ENCODE measurements at places on chromosomes 2 and 18.

GRCh38 chr2:43013821-43014345, 212.5 kb downstream of the ZFP36L2 start:
- DNase-seq, result no peak

- no peak for DNase-seq
Measured at GRCh38 chr18:58609536-58609993, 19.3 kb downstream of the ALPK2 start.

DNA sequence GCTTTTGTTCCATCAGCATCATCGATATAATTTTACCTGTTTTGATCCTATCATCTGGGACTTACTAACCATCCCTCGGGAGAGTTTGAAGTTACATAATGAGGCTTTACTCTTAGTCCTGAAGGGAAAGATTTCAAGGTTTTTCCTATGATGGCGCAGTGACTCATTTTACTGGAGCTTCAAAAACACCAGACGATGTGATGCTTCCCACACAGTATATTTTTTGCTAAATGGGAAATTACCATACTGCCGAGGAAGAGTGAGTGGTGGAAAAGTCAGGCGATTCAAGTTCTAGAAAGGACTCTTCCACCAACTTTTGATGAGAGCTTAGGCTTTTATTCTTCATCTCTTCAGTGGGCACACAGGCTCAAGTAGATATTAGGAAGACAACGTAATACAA, 44.6 kb upstream of the GCG start:
- DNase-seq, result no peak

- no peak for DNase-seq
Measured at GRCh38 chr2:233964581-233964980, 47.4 kb downstream of the TRPM8 start.

DNA sequence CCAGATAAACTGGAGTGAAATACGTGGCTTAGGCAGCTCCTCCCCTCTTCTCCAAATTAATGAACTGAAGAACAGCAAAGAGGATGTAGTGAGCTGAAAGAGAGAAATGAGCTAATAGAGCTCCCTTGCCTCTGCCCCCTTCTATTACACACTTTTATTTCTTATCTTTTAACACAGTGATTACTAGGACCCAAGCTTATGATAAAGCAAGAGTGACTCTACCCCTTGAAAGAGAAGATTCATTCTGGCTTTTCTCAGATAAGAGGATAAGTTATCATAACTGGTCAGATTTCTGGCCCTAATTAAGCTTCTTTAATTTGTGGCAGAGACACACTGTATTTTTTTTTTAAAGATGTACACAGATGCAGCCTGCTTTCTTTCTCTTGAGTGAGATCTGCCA, 102.2 kb downstream of the MSTN start:
- DNase-seq, result no peak

DNA sequence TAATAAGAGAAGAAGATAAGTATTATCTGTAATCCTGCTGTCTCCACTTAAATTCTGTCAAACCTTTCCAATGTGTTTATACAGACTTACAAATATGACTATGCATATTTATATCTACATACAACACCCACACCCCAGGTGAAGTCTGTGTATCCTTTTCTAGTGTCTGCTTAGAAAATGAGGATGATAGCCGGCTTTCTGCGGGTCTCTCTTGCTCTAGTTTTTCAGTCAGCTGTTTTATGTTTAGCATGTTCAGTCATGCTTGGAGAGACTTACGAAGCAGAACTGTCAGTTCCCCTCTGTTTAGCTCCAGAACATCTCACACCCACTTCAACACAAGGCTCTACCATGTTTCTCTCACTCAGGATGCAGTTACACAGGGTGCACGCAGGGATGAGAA, 137.3 kb upstream of the NFATC1 start:
- DNase-seq, result no peak

DNA sequence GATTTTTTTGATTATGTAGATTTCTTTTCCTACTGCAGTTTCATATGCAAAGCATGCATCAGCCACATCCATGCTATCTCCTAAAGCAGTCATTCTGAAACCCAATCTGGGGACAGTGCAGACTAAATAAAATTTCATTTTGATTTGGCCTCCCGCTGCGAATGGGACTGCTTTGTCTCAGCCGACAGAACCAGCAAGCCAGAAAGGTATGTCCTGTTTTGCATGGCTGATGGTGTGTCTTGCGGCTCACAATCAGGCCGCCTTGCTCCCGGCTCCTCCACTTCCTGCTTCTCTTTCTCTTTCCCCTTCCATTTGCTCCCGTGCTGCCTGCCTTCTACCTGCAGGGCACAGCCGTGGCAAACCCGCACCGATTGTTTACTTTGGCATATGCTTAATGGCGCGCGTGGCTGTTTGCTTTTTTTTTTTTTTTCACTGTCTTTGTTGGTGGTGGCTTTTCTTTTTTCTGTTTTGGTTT, 419.6 kb upstream of the POU3F3 start:
- DNase-seq, result no peak

DNA sequence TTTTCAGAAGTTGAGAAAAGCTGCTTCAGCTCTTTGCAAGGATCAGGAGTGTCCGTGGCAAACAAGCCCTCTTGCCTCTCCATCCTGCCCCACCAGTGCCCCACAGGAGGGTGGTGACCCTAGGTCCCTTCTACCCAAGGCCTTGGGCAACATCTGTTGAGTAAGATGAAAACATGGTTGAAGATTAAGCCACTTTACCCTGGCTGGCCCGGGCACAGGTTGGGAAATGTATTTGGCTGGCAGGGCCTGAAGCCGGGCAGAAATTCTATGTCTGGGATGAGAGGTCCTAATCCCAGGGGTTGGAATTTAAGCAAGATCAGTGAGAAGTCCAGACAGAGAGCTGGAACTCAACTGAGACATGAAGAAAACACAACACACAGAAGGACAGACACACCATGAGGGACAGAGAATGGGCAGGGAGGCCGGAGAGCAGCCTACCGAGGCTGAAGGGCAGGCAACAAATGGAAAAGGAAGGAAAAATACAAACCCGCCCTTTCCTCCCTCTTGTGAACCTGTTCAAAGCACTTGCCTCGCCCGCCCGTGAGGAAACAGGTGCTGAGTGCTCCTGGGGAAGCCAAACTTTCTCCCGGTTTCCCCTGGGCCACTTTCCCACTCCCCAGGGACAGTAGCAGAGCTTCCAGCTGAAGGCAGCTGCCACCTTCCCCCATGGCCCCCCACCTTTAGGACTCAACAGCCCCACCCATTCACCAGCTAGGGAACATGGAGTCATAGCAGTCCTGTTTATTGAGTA, 86.1 kb downstream of the TNS1 start:
- DNase-seq, result no peak

- DNase-seq, result no peak
Measured at GRCh38 chr2:198762441-198762840, 695.3 kb downstream of the SATB2 start.

DNA sequence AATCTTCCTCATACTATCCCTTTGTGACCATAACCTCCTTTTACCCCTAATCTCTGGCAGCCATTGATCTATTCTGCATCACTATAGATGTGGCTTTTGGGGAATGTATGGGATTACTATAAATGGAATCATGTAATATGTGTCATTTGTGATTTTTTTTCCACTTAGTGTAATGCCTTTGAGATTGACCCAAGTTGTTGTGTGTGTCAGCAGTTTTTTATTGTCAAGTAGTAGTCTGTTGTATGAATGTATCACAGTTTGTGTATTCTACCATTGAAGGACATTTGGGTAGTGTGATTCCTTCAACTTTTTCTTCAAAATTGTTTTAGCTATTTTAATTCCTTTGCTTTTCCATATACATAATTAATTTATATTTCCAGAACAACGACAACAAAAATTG, 18.6 kb downstream of the VRK2 start:
- DNase-seq, result no peak

DNA sequence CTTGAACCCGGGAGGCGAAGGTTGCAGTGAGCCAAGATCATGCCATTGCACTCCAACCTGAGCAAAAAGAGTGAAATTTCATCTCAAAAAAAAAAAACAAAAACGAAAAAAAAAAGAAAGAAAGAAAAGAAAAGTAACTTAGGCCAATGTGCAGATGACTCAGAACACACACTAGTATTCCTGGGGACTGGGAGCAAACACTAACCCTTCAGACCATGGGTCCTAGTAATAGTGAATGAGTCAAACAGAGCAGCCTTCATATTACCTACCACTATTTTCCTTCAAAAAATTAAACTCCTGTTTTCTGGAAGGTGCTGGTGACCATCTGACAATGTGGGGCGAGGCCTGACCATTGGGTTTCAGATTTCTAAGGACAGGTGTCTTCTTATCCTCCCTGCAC, 253.4 kb downstream of the PIEZO2 start:
- DNase-seq, result no peak

DNA sequence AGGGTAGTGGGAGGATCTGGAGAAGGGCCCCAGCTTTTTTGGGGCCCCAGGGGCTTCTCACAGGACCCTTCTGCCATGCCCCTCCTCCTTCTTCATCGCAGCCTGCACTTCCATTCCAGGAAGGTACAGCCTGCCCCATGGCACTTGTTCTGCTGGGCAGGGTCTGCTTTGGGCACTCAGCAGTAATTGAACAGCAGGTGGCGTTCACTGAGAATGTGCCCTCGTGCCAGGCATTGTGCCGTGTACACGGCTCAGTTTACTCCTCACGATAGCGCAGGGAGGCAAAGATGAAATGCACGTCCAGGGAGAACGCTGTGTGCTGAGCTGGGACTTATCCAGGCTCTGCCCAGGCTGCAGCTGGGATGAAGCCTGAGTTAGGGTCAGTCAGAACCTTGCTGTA, 54.8 kb upstream of the ASB18 start:
- DNase-seq, result no peak

DNA sequence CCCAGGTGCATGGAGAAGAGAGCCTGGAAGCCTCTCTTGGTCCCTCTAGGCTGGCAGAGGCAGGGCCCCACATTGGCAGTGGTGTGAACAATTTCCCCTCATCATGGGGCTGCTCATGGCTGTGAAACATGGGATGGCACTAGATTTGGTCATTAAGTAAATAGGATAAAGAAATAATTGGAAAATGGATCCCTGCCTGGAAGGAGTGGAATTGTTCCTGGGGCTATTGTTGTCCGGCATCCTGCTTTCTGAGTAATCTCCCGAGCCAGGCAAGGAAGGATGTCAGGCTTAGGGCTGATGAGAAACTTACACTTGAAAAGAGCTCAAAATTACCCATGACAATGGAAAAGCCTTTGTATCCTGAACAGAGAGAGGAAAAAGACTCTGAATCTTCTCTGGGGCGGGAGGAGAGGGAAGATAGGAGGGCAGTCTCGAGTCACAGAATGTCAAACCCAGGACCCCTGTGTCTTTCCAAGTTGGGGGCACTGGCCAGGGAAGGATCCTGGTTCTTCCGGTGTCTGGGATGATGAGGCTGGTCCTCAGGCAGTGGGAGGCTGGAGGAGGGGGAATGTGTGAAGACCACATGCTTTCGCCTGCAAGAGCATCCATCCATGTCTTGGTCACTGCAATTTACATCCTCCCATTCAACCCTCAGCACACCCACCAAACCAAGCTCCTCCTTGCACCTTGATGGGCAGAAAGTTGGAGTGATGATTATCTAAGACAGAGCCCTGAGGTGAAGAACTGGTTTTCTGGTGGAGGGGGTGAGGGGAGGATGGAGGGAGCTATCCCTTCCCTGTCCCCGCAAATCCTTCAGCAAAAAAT, 27.1 kb upstream of the STEAP3 start:
- DNase-seq, result no peak

- no peak for DNase-seq
Measured at GRCh38 chr2:88669482-88670214, 21.8 kb upstream of the RPIA start.

GRCh38 chr2:69151931-69152330, 139.0 kb downstream of the ANTXR1 start:
- no peak for DNase-seq

GRCh38 chr2:187580462-187581124, 26.4 kb upstream of the TFPI start:
- DNase-seq, result no peak

DNA sequence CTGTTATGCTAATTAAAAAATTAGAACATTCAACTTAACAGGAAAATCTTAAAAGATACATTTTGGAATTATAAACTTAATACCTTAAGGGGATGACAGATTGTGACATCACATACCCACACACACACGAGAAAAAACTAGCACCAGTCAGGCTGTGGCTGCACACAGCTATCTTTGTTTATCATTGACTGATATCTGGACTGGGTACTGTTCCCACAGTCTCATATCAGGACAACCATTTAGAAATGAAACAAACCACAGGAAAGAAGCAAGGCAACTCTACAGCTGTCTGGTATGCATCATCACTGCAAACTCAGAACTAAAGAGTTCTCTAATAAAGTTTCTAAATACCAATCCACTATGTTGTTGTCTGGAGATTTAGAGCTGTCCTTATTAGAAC, 210.9 kb upstream of the SMAD7 start:
- DNase-seq, result no peak

GRCh38 chr2:109256921-109257320, 127.9 kb downstream of the SH3RF3 start:
- no peak for DNase-seq

GRCh38 chr2:39138837-39139211, 18.0 kb upstream of the SOS1 start:
- no peak for DNase-seq

GRCh38 chr18:49020129-49020528, 69.4 kb upstream of the SMAD7 start:
- DNase-seq, result no peak

- DNase-seq, result no peak
Measured at GRCh38 chr18:35624146-35624545, 42.6 kb downstream of the GALNT1 start.

- DNase-seq, result no peak
Measured at GRCh38 chr2:178859730-178860129, 52.5 kb upstream of the TTN start.

DNA sequence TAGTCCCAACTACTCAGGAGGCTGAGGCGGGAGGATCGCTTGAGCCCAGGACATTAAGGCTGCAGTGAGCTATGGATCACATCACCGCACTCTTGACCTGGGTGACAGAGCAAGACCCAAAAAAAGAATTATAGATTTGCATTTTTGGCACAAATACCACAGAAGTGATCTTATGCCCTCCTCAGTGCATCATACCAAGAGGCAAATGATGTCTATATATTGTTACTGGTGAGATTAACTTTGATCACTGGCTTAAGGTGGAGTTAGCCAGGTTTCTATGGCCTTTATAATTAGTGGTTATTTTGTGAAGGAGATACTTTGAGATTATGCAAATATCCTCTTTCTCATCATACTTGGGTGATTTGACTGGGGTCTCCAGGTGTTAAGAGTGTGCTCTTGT, 22.1 kb upstream of the CATIP start:
- DNase-seq, result no peak

- no peak for DNase-seq
Measured at GRCh38 chr18:44765456-44765855, 84.8 kb downstream of the SETBP1 start.

- DNase-seq, result no peak
Measured at GRCh38 chr18:63162271-63163014, 157.1 kb downstream of the BCL2 start.

GRCh38 chr2:165888171-165888570, 65.4 kb downstream of the TTC21B start:
- no peak for DNase-seq

GRCh38 chr2:20099780-20100179, 48.4 kb upstream of the LAPTM4A start:
- no peak for DNase-seq

DNA sequence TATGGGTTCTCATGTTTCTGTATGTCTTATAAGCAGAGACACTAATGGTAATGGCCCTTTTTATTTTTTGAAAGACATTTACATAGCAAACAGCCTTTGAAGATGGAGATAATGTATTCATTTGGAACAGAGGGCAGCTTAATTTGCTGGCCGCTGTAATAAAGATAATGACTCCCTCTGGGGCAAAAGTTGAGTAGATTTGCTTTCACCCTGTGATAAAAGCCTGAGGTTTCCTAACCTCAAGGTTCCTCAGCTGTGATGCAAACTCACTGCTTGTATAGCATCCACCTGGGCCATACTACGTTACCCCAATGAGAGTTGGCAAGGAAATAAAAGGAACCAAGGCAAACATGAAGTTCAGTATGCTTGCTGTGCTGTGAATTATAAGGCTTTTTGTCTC, 54.8 kb downstream of the TEX51 start:
- DNase-seq, result no peak
